ENCODE measurements at places on chromosomes 2 and 18.

DNA sequence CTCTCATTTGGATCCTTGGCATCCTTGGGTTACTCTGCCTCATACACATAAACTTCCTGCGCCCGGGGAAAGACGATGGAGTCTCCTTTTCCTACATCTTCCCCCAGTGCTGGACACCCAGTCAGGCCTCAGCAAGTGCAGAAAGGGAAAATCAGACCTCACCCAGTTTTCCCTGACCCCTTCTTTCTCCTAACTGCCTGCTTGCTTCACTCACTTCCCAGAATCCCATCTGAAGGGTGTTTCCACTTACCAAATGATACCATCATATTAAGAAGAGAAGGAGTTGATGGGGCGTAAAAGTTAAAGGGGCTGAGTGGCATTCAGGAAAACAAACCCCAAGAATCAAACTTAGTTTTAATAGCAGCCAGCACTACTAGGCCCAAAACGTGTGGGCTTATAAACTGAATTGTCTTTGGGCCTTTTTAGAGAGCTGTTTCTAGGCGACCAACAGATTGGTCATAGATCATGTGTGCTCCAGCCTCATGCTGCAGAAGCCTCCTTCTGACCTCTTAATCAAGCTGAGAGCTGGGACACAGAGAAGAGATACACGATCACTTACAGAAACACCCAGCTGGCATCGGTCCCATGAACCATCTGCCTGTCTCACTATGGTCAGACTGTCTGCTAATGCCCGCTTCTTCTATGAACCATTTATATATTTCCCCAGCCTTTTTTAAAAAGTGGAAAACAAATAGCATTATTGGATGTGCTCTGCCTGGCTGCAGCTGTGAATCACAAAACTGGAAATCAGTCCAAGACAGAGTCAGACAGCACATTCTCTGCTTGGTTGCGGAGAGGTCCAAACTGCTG is 165.7 kb upstream of the SLC14A2 start:
- DNase-seq, result no peak

- DNase-seq, result no peak
These were observed 1.9 kb upstream of the SH3BP4 start for GRCh38 chr2:234949762-234950434.

GRCh38 chr2:60370814-60371213 is 182.6 kb downstream of the BCL11A start:
- DNase-seq, result no peak

DNA sequence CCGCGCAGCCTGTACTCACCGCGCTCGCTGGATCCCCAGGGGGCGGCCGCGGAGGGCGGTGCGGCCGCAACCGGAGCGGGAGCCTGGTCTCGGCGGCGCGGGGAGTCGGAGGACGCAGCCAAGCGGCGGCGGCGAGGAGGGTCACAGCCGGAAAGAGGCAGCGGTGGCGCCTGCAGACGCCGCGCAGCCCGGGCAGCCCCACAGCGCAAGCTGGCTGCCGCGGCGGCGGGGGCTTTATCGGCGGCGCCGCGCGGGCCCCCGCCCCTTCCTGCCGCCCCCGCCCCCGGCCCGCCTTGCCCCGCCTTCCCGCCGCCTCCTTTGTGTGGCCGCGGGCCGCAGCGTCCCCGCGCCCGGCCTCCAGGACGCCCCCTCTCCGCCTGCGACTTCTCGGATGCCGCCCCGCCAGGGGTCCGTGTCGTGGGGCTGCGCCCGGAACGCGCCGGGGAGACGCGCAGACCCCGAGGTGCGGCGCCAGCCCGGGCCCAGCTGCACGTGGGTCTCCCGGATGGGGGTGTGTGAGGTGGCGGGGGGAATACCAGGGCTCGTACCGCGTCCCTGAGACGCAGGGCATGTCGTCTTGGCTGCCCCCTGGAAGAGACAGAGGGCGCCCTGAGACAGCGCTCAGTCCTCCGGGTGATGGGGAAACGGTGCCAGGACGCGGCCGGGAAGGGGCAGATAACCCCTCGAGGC is at the start of gene SERPINE2:
Gene SERPINE2, minus strand, starts transcription at position 207 of the 690 bp plus-strand sequence. CDS start 37,386 bp downstream, outside the sequence.
- DNase-seq, result peak; percentile 40

DNA sequence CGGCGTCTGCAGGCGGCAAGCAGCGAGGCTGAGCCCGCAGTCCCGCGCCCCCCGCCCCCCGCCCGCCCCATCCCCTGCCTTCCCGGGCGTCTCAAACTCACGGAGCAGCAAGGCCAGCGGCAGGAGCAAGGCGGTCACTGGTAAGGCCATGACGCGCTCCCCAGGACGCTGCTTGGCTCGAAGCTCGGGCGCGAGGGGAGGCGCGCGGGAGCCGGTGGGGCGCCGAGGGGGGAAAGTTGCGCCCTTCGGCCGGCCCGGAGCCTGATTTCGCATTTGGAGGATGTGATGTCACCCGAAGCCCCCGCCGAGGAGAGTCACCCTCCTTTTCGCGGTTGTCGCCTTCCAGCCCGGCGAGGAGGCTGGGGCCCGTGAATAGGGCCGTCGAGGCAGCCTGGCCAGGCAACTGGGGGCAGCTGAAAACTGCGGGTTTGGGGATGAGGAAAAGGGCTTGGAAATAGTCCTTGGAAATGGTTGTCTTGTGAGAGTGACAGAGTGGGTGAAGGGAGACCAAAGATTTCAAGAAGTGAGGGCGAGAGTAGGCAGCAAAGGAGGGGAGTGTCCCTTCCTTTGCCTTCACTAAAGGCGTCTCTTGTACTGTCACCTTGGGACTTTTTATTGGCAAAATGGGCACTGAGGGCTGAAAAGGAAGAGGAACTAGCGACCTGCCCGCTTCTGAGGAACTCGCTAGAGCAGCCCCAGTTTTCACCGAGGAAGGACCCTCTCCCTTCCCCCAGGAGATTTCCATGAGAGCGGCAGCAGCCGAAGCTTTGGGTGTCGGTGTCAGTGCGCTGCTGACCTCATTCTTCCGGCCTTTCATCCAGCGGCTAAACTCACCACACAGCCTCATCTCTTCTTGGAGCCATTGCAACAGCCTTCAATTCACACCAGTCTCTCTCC is at the start of gene CD8A:
Gene CD8A, minus strand, starts transcription at position 238 of the 897 bp plus-strand sequence. Its CDS starts 88 bp downstream, at position 150.
- peak; percentile 64 for DNase-seq

- DNase-seq, result no peak
These were observed 76.2 kb downstream of the ATAD2B start for GRCh38 chr2:23850564-23851256.

DNA sequence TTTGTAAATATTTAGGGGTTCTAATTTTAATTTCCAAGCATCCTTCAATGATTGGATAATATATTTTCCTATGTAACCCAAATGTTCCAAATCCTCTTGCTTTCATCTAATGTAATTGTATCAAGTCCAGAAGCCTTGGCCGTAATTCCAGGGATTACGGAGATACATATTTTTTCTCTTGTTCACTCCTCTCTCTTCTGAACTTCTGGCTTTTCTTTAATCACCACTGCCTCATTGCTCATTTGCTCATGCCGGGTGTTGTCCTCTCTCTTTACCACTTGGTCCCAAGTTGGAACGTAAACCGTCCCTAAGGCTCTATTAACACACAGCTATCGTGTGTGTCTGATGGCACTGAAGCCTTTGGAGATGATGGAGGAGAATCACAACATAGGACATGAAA is 188.7 kb upstream of the COL3A1 start:
- DNase-seq, result no peak

GRCh38 chr18:2412996-2413751 is 158.1 kb downstream of the METTL4 start:
- no peak for DNase-seq

GRCh38 chr2:16308816-16309215 is 356.8 kb downstream of the CYRIA start:
- no peak for DNase-seq

DNA sequence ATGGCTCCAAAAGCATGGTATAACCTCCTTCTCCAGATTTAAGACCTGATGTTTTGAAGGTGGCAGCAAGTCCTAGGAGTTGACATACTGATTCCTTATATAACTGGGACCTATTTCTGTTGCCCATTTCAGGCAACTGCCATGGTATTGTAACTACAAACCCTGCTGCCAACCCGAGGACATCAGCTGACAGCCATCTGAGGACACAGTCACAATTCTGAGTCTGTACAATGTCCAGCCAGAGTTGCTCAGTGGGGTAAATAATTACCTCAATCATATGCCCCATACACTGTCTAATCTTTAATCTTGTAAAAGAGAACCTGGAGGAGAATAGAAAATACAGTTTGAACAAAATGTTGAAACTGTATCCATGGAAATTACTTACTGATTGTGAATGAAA is 8.7 kb upstream of the GAREM2 start:
- DNase-seq, result no peak

Measured in CD4-positive, alpha-beta T cell treated with Interleukin-15 for 1 hour (primary cell).